Stimulated activated CD8-positive, alpha-beta memory T cell treated with anti-CD3 and anti-CD28 coated beads, Interleukin-4, amount 100 ng/mL, for 24 hours (primary cell): ENCODE measurements at places on chromosomes 16 and 17.
A peak's percentile ranks its signal among the peaks of the same experiment; 100 is the strongest.

DNA sequence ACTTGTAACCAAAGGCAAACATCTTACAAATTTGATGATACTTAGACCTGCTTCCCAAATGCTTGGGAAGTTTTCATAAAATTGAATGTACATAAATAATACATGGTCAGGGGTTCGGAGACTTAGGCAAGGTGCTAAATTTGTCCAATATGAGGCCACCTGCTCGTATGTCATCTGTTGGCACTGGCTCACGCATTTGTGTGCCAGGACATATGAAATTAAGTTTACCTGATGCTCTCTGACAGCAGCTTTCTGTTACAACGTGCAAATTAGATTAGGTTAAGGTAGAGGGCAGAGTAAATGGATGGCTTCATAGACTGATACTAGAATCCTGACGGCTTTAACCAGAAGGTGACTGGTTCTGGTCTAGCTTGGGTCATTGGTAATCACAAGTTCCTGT, 970.3 kb upstream of the RBFOX1 start:
- DNase-seq = no peak

DNA sequence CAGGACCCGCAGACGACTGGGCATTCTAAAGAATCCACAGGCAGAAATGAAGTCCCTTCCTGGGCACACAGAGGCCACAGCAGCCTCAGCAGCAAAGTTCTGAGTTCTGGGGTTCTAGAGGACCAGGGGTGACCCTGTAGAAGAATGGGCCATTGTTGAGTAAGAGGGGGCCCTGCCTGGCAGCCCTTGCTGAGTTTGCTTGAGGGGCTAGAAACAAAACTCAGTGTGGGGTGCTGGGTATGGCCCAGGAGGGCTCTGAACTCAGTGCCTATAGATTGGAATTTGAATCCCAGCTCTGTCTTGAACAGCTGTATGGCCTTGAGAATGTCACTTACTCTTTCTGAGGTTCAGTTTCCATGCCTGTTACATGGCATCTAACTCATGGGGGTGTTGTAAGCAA, at the start of gene PDILT:
TSS of gene PDILT (minus strand) at position 101 of the 400 bp plus-strand sequence. CDS start 5,437 bp downstream, outside the sequence.
- DNase-seq = no peak

DNA sequence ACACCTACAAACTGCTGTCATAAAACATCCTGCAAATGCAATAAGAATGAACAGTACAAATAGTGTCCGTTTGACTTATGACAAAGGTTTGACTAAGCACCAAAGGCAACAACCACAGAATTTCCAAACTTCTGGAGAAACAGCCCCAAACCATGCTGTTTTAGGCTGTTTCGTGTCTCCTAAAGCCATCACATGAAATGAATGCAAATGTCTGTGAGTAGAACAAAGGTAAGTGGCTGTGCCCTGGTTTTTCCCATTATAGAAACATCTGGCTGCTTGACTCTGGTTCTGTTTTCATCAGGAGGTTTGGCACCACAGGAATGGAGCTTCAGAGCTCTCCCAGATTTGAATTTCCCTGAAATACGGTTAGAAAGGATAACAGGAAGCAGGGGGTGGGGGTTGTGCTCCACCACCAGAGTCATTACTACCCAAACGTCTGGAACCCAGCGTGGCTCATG, 4.6 kb upstream of the EMP2 start:
- DNase-seq = no peak

DNA sequence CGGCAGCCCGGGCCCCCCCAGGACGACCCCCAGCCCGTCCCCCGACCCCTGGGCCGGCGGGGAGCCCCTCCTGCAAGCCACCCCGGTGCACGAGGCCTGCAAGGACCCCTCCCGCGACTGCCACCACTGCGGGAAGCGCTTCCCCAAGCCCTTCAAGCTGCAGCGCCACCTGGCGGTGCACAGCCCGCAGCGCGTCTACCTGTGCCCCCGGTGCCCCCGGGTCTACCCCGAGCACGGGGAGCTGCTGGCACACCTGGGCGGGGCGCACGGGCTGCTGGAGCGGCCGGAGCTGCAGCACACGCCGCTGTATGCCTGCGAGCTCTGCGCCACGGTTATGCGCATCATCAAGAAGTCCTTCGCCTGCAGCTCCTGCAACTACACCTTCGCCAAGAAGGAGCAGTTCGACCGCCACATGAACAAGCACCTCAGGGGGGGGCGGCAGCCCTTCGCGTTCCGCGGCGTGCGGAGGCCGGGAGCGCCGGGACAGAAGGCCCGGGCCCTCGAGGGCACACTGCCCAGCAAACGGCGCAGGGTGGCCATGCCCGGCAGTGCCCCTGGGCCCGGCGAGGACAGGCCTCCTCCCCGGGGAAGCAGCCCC, 15.6 kb upstream of the ZFPM1 start:
- DNase-seq = peak; percentile 58

GRCh38 chr17:8965394-8966168, at the start of gene PIK3R5:
Gene PIK3R5, minus strand, starts transcription at chr17:8965707. Its CDS starts 54,213 bp downstream, at chr17:8911494.
- peak; percentile 77 for DNase-seq

GRCh38 chr17:1197781-1198490, 18.2 kb upstream of the ABR start:
- DNase-seq = peak; percentile 46

DNA sequence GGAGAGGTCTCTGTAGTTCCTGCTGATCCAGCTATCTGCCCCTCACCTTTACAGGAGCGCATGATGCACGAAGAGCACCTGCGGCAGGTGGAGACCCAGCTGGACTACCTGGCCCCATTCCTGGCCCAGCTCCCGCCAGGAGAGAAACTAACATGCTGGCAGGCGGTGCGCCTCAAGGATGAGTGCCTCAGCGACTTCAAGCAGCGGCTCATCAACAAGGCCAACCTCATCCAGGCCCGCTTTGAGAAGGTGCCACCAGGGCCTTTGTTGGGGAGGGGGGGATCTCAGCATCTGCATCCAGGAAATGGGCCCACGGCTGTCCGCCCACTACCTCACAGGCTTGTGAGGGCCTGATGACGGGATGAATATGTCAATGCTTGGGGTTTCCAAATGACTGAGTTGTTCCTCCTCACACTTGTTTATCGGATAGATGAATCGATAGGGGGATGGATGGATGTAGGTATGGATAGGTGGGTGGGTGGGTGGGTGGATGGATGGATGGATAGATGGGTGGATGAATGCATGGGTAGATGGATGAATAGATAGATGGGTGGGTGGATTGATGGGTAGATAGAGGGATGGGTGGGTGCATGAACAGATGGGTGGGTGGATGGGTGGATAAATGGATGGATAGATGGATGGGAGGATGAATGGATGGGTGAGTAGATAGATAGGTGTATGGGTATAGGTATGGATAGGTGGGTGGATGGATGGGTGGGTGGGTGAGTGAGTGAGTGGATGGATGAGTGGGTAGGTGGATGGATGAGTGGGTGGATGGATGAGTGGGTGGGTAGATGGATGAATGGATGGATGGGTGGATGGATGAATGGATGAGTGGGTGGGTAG, 7.0 kb upstream of the KATNB1 start:
- no peak for DNase-seq

GRCh38 chr17:83079766-83080578, 563 bp downstream of the METRNL start:
- no peak for DNase-seq
